ENCODE measurements at places on chromosomes 7 and 10.

DNA sequence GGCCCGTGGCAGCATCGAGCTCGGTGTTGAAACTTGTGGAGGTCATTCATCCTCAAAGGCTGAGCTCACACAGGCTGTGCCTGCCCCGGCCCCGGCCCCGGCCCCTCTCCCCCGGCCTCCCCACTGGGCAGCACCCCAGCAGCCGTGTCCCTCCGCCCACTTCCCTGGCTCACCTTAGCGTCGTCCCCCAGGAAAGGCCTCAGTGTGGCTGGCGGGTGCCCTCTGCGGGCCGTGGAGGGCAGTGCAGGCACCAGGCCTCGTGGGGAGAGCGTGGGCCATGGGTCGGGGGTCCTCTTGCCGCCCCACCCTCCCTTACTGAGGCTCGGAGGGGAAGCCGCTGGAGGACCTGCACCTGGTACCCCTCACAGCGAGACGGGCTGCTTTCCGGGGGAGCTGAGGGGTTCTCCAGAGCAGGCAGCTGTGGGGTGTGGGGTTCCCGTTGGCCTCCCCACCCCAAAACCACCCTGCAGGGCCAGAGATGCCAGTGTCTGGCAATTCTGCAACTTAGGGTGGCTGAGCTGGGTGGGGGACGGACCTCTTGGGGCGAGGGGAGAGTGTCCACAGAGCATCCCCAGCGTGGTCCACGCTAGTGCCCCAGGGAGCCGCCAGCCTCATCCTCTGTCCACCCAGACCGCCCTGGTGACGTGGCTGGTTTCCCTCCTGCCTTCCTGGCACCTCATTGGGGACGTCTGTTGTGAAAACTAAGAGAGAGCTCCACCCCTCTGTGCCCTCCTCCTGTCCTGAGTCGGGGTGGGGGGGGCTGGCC, 44.2 kb upstream of the DPYSL4 start:
- no peak for DNase-seq

- no peak for DNase-seq
These were observed 120.2 kb downstream of the CACNB2 start for GRCh38 chr10:18260310-18260922.

GRCh38 chr7:129728875-129729467, 117.5 kb downstream of the NRF1 start:
- no peak for DNase-seq

DNA sequence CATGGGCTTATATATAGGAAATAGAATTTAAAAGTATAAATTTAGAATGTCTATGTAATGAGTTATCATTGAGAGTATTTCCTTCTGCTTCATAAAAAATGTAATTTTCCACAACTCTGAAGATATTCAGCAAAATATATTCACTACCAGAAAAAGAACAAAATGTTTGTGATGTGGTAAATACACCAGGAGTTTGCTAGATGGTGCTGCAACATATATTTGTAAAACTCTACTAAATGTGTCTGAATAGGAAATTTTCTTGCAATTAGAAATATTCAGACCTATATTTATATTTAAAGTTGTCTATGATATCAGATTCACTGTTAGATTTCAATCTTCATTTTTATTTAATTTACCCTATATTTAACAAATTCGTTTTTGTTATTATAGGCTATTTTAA, 201.1 kb downstream of the PPP1R3A start:
- no peak for DNase-seq

DNA sequence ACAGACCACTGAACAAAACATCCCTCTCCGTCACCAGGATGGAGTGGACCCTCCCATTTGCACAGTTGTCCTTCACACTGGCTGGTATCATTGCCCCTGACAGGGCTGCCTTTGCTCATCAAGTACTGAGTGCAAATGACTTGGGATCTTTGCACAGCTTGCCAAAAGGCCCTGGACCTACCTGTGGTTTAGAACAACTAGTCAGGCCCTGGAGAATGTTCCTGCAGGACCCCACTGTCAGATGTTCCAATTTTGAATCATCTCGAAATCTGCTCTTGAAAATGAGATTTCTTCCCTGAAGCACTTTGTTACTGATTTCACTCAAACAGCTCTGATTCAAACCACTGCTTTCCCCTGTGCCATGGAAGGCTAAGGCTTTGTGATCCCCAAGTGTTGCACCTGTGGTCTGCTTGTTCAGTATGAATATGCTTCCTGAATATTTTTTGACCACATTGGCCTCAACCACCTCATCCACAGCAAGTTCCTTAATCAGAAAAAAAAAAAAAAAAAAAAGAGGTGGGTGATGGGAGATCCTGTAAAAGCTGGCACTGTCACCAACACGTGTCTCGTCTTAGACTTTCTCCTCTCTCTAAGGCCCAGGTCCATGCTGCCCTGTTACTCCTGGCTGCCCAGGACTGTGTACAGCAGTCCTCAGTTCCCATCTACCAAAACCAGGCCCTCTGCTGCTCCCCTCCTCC, 2.7 kb upstream of the AOAH start:
- DNase-seq: no peak

- no peak for DNase-seq
These were observed 402.0 kb upstream of the NRG3 start for GRCh38 chr10:81472927-81473470.

- DNase-seq: no peak
These were observed 100.2 kb upstream of the SORCS1 start for GRCh38 chr10:107264742-107265141.

DNA sequence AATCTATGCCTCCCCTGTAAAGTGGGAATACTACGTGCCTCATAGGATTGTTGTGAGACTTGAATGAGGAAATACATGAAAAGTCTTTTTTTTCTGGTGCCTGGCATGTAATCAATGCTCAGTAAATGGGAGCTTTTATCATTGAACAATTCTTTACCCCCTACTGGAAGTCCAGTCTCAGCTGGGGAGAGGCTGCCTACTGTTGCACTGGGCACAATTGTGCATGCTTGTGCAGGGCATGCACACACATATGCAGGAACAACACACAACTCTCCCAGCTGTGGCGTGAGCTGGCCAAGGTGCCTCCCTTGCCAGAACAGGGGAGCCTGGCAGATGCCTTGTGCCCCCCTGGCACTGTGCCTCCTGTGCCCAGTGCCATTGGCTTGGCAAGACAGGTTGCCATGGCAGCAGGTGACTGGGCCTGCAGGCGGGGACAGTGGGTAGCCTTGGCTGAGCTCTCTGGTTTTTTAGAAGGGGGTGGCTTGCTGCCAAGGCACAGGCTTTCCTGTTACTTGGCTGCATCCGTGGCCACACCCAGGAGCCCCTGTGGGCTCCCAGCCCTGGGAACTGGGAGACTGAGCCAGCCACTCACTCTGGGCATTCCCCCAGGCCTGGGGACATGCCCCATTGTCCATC, 16.1 kb upstream of the PALD1 start:
- DNase-seq: no peak

- DNase-seq: no peak
These were observed 17.5 kb downstream of the ZNF33A start for GRCh38 chr10:38027986-38028385.

DNA sequence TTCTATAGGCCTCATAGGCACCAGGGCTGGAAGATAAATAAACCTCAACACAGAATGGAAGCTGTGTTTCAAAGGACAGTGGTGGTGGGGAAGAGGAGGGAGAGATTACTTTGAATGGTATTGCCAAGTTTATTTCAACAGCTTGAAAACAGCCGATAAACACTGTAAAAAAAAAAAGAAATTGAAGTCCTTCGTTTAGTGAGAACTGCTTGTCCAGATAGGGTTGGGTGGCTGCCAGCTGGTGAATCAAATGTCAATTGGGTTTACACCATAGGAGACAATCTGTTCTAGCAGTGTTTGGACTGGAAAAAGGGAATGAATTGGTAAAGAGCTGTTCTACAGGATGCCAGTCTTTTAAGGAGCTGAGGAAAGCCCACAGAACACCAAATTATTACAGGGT, 254.8 kb downstream of the PHF14 start:
- peak; percentile 52 for DNase-seq

DNA sequence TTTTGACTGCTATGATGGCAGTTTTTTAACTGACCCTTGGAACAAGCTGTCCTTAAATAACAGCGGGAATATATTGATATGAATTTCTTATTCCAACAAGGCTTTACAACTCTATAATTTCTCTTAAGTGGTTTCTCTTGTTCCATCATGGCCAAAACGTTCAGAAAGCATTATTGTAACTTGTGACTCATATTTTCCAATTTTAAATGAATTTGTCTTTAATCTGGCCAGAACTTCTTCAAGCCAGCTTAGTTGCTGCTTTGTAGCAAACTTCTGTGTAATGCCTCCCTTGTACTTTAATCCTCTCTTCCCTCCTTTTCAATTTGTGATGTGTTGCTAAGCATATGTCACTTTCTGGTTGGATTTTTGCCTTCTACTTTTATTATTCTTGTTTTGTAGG, 271.9 kb downstream of the KIF20B start:
- DNase-seq: no peak

- no peak for DNase-seq
These were observed 240.3 kb upstream of the KAT6B start for GRCh38 chr10:74586088-74586585.

DNA sequence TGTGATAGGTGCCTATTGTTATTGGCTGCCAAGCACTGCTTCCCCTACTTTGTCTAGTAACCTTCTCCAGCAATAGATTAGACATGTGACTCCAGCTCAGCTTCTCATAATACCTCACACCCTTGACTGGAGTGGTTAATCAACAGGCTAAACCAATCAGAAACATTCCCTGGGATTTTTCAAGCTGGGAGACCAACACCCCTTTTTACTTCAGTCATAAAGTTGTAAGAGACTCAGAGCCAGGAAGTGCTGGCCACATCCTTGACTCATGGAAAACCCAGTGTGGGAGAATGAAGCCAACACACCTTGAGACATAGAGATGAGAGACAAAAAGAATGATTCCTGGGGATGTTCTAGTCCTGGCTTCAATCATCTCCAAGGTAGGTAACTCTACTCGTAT, 62.6 kb upstream of the HECTD2 start:
- no peak for DNase-seq
